Dermis microvascular lymphatic vessel endothelial cell (primary cell): ENCODE measurements at places on chromosomes 7 and 10. TPM values are rescaled to one million over a fixed set of nuclear protein-coding genes. Genes with fewer than 3 reads are reported as not detected.

The DYNC1I1 gene
- 11.4 and 14.0 TPM in 2 replicates for total RNA-seq

The SORBS1 gene
- 0.77 and 2.4 TPM in 2 replicates for total RNA-seq

The C7orf57 gene
- under 0.01 TPM in 1 of 2 replicates, not detected in the other for total RNA-seq

The PVRIG gene
- total RNA-seq: not detected in 2 replicates

The SFTPA1 gene
- total RNA-seq: not detected in 2 replicates
